ENCODE measurements at places on chromosomes 12 and 14.
A peak's percentile ranks its signal among the peaks of the same experiment; 100 is the strongest.

DNA sequence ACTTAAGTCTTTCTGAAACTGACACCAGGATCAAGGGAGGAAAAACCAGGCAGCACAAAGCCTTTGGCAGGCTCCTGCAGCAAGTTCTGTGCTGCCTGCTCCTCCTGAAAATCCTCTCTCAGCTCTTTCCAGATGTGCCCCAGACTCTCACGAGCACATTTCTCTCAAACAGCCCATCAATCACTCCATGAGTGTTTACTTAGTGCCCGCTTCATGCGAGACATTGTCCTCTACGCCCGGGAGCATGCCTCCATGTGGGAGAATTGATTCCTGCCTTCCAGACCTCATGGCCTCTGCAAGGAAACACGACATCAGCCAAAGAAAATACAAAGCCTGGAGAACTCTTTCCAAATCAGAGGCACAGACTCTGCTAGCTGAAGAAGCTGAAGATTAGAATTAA, 46.5 kb upstream of the TSPAN11 start:
- DNase-seq = peak; percentile 35

DNA sequence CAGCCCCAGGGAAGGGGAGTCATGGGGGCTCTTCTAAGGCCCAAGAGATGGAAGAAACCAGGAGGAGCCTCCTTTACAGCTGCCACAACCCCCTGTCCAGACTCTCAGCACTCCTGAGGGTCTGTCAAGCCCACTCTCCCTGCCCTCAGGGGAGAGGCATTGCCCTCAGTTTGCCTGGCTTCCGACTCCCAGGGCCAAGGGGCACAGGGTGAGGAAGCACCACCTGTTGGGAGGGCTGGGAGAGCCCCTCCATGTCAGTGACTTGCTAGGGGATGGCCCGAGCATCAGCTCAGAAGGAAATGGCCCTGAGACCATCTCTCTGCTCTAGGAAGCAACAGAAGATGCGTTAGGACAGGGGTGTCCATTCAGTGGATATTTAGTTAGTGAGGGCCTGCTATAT, 36.1 kb downstream of the LTBP2 start:
- no peak for DNase-seq

GRCh38 chr12:38385486-38385885, 68.9 kb downstream of the ALG10B start:
- no peak for DNase-seq

DNA sequence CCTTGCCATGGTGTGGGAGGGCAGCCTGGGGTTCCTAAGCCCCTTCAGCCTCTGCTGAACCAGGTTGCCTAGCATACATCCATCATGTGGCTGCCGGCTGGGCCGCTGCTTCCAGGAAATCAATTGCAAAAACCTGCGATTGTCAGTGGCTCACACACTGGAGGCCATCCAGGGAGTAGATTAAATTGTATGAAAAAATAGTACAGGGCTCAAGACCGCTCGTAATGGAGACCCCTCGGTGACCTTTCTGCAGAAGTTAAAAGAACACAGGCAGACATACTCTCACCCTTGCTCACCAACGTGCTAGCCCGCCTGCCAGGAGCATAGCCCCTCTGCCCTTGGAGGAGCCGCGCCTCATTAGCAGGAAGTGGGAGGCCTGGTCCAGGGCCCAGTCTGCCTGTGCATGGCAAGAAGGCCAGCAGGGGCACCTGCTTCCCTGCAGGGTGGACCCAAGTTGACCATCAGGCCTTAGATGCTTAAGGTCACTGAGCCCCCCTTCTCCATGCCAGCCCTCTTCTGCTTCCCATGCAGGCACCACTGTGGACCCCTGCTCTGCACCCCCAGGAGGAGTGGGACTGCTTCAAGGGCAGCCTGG, 31.4 kb upstream of the CIPC start:
- no peak for DNase-seq

- no peak for DNase-seq
These were observed 697 bp downstream of the ATP6V0A2 start for GRCh38 chr12:123712780-123713319.

DNA sequence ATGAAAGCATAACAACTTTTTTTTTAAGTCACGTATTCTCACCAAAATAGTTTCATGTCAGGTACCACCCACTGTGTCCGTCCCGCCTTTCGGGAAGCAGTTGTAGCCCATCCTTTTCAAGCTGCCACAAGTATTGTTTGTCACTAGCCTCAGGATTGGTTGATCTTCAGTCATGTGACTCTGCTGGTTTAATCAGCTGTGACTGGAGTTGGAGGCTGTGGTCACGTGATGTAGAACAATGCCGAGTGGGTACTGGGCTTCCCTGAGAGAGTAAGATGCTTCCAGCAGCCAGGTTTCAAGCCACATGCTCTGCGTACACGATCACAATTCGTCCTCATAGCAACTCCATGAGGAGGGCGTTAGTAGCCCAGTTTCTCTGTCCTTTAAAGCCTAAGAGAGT, 83.0 kb upstream of the WSCD2 start:
- DNase-seq = no peak

- no peak for DNase-seq
These were observed 115.0 kb downstream of the DACT1 start for GRCh38 chr14:58752771-58753201.

DNA sequence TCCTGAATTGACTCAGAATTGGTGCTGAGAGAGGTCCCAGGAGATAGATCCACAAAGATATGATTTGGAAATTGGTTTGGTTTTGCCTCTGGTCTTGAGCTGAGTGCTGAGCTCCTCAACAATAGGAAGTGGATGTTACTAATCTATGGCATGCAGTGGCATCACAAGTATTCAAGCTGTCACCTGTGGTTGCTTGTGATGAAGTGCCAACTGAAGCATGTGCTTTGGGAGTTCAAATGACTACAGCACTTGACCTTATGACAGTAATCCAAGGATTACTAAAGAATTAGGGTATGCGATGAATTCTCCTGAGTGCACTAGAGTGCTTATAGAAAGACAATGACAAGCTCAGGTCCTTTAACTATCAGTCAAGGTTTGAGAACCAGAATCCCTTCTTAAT, 406.2 kb downstream of the NOVA1 start:
- DNase-seq = no peak

DNA sequence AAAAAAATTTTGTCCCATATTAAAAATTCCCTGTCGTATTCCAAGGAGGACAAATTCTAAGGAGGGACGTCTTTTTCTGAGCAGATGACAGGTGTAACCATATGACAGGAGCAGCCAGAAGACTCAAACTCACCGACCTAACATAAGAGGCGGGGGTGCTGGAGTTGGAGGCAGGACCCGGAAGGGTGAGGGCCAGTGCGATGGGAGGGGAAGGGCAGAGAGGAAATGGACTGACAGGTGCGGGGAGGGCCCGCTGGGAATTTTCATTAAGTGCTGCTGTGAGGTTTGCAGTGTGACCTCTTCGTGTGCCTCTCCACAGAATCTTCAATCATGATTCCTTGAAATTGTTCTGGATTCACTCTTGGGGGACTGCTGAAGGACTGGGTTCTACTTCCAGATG, 189.4 kb downstream of the NTF3 start:
- no peak for DNase-seq

DNA sequence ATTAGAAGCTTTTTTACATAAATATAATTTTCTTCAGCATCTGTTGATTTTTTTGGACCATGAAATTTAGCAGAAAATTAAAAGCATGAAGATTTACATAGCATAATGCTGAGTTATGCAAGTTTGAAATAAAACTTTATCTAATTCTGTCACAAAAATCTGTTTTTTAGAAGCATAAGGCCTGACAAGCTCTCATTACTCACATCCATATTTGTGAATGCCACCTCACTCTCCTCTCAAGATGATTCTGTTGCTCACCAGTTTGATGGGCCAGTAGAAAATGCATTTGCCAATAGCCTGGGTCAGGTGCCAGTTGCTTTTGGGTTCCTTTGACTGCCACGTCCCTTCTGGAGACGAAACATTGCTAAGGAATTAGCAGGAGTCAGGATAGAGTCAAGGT, 181.5 kb upstream of the ATP2B1 start:
- no peak for DNase-seq

DNA sequence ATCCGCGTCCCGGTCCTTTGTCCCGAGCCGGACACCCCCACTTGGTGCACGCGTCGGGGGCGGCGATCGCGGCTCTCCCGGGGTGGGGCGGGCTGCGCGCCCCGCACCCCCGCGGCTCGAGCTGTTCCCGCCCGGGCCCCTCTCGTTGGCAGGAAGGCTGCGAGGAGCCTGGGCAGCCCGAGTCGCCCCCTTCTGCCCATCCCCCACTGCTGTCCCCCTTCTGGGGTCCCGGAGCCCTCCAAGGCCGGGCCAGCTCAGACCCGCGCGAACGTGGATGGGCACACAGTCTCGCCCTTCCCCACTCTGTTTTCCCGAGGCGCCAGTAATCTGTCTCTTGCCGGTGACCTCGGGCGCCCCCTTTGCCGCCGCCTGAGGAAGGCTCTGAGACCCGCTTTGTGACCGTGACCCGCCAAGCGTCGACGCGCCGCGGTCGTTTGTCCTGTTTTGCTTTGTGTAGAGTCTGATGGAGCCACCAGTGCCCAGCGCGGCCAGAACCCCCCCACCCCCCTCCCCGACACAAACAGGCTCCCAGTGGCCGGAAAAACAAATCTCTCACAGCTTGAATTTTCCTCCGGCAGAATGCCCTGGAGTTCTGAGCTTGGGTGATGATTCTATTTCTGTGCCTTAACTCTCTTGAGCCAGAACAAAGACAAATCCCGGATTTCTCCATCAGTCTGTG, 610 bp downstream of the C14orf132 start:
- DNase-seq = no peak

- no peak for DNase-seq
These were observed 691 bp downstream of the SLC2A13 start for GRCh38 chr12:40105265-40105514.

GRCh38 chr12:100554608-100555077, 18.8 kb upstream of the GAS2L3 start:
- peak; percentile 85 for DNase-seq

DNA sequence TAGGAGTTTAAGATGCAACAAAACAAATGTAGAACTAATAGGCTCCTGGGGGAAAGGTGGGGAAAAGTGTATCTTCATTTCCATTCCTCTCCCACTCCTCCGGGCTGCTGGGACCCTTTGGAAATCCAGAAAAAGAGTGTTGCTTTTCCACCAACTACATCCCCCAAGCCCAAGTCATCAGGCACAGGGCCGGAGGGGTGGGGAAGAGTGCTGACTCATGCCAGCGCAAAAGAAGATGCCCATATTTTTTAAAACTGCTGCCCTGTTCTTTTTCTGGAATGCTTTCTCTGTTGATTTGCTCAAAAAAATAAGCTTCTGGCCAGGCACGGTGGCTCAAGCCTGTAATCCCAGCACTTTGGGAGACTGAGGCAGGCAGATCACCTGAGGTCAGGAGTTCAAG, 70.9 kb downstream of the TBK1 start:
- no peak for DNase-seq

GRCh38 chr12:111029732-111030131, 109.4 kb upstream of the MYL2 start:
- DNase-seq = no peak

All from stromal cell of bone marrow (primary cell).